ENCODE measurements at places on chromosomes 1 and 21.

- no peak for DNase-seq
Observed at GRCh38 chr1:219559899-219560298, 53.0 kb downstream of the ZC3H11B start.

- DNase-seq: no peak
Observed at GRCh38 chr1:117636637-117637425, 31.0 kb downstream of the TENT5C start.

GRCh38 chr1:183027791-183028190, 4.6 kb downstream of the LAMC1 start:
- no peak for DNase-seq

GRCh38 chr1:203682473-203683383, 56.1 kb downstream of the ATP2B4 start:
- DNase-seq: peak; percentile 75

- no peak for DNase-seq
Observed at GRCh38 chr21:32951041-32951440, 74.7 kb upstream of the OLIG2 start.

DNA sequence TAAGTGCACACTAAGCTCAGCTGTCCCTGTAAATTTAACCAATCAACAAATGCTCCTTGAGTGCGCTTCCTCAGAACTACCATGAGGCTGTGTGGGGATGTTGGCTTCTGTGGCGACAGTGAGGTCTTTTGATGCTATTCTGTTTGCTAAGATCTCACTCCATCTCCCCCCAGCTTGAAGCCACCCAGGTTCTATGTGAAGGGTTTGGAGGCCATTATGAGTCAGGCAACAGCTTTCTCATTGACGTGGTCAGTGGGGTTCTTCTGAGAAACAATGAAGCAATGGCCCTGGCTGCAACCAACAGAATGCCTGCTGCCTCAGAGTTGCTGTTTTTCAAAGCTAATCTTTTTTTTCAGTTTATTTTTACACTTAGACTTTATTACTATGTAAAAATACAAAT, 205.5 kb downstream of the PTBP2 start:
- peak; percentile 13 for DNase-seq

- no peak for DNase-seq
Observed at GRCh38 chr1:204882479-204882878, 11.8 kb downstream of the NFASC start.

DNA sequence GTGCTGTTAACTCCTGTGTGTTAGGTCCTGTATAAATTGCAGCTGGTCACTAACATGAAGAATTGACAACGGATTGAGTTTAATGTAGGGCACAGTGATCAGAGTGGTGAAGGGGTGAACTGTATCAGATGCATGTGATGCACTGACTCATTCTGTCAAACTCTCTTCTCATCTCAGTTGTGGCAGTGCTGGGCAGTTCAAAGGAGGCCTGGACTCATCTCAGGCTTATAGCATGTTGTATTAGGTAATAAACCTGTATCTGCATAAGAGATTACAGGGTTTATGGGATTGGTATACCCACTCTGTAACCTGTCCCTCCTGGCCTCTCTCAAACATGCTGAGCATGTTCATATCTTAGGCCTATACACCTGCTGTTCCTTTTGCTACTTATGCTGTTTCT, 12.4 kb upstream of the GBP3 start:
- DNase-seq: no peak

GRCh38 chr1:231512147-231512698, 16.2 kb upstream of the TSNAX start:
- no peak for DNase-seq

- no peak for DNase-seq
Observed at GRCh38 chr1:208393826-208394225, 149.6 kb upstream of the PLXNA2 start.

DNA sequence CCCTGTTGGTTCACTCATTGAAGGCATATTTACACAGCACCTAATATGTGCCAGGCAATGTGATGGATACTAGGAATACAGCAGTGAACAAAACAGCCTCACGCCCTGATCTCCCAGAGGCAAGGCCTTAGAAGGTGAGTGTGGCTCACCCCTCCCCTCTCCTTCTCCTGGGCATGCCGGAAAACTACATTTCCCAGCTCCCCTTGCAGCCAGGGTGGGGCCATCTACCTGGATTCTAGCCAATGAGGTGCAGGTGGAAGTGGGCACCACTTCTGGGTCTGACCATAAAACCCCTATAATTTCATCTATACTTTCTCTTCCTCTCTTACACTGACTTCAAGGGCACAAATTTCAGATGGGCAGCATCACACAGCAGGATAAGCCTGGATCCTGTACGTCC, 63.8 kb downstream of the FBXO2 start:
- no peak for DNase-seq

- DNase-seq: no peak
Observed at GRCh38 chr1:209291715-209292114, 291.8 kb upstream of the CAMK1G start.

DNA sequence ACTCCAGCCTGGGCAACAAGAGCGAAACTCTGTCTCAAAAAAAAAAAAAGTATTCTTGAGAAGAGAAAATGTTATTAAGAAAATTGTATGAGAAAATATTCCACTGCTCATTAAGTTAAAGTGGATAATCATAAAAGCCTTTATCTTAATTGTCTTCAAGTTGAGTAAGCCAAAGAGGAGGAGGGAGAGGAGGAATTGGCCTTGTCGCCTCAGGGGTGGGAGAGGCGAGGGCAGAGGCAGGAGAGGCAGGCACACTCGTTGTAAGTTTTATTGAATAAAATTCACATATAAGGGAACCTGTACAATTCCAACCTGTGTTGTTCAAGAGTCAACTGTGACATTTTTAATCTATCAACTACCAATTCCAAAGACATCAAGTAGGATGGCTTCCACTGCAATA, 820.3 kb downstream of the USP25 start:
- DNase-seq: no peak

DNA sequence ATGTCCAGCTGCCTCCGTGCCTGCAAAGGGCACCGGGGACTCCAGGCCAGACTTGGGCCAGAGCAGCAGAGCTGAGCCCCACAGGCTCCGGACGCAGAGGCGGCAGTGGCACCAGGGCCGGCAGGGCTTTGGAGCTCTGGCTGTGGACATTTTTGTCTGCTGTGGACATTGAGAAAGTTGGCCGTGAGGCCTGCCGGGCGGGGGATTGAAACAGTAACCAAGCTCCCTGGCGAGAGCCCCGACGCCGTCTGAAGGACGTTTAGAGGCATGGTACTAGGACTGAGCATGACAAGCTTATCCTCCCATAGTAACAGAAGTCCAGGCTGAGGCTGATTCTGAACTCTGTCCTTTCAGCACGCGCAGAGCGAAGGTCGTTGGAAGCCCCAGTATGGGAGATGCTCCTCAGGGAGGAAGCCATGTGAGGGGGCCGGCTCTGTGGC, 323.8 kb downstream of the AMY1C start:
- DNase-seq: no peak

- DNase-seq: no peak
Observed at GRCh38 chr1:230393722-230394121, 32.4 kb downstream of the PGBD5 start.

- no peak for DNase-seq
Observed at GRCh38 chr1:59072583-59072947, 224.3 kb upstream of the FGGY start.

DNA sequence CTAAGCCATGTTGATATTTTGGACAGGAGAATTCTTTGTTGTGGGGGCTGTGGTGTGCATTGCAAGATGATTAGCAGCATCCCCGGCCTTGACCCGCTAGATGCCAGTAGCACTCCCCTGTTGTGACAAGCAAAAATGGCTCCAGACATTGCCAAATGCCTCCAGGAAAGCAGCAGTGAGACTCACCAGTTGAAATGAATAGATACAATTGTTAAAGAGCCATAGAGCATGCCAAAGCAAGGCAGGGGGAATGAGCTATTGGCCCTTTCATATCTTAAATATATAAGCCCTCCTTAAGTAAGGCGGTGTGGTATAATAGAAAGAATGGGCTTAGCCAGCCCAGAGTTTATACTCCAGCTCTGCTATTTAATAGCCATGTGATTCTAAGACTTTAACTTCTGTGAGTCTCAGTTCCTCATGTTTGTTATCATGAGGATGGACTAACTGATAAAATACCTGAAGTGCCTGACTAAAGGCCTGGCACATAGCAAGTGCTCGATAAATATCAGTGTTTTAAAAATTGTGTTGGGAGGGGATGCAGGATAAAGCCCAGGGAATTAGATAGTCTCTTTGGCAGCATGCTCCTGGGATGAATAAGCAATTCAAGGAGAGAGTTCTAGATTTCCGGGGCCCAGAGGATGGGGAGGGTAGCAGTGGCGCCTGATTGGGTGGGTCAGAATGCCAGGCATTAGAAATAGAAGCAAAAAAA, 21.1 kb upstream of the RGS4 start:
- DNase-seq: no peak

DNA sequence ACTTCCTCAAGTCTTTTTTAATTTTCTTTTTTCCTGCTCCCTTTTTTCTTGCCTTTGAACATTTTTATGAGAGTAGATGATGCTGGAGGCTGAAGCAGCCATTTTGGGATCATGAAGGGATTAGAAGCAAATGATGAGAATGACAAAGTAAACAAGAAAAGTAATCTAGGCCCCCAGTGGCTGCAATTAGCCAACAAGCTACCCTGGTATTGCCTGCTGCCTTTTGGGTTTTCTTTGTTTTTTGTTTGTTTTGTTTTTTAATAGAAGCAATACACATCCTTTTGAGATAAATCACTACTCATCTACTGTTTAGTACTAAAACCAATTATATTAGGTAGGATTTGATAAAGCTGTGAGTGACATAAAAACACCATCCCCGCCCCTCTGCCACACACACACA, 280.7 kb upstream of the ADGRL2 start:
- no peak for DNase-seq

DNA sequence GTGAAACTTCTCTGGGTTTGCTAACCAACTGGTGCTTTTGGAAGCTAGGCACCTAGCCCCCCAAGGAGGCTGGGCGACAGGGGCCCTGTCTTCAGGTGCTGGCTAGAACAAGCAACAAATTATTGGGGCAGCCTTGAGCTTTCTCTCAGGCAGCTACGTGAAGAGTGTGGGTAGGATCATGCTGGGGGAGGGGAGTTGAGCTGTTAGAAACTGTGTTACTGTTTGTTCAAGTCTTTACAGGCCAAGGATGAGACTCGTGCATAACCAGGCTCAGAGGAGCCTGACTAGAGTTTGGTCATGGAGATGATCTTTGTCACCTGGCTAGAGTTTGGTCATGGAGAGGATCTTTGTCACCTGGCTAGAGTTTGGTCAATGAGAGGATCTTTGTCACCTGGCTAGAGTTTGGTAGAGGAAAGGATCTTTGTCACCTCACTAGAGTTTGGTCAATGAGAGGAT, 12.6 kb upstream of the SCCPDH start:
- DNase-seq: no peak

DNA sequence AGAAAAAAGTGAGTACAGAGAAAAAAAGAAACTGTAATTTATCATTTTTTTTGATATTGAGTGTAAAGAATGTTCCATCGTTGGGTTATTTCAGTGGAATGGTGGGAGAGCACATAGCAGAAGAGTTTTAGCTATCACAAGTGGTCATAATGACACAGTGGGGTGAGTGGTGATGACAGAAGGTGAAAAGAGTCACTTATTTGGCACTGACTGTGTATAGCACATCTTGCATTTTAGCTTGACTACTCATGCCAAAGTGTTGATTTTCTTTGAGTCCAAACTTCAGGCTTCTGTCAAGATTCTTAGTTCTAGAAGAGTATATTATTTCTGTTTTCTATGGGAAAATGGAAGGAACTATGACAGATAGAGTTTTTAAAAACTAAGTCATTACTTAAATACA, 261.2 kb downstream of the GRIK1 start:
- no peak for DNase-seq

- peak; percentile 90 for DNase-seq
Observed at GRCh38 chr1:40450495-40451237, 390 bp downstream of the ZFP69B start.

- DNase-seq: no peak
Observed at GRCh38 chr1:209802780-209803152, 3.2 kb downstream of the IRF6 start.

DNA sequence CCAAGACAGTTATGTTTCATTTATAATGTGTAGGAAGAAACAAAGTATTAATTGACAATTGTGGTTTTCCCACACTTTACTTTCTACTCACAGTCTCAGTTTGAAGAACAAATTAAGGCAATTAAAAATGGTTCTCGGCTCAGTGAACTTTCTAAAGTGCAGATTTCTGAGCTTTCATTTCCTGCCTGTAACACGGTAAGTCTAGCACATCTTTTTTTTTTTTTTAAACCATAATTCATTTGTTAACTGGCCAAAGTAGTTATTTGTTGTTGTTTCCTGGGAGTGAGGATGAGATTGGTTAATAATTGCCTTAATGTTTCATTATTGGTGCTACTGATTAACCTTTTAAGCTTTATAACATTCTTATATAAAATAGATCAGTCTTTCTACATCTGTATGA, 75.1 kb downstream of the VPS26C start:
- no peak for DNase-seq

Measured in activated CD4-positive, alpha-beta T cell treated with anti-CD3 and anti-CD28 coated beads, Interleukin-2, amount 50 U/mL, for 16 hours (primary cell).